ENCODE measurements at places on chromosomes 11 and 22.

- no peak overlapping the region for H3K27ac ChIP-seq
- no peak for DNase-seq
- no peaks in the 10 kb centered on the region for H3K4me1 ChIP-seq
Measured at GRCh38 chr22:47567126-47568090, 805.0 kb downstream of the TBC1D22A start.

DNA sequence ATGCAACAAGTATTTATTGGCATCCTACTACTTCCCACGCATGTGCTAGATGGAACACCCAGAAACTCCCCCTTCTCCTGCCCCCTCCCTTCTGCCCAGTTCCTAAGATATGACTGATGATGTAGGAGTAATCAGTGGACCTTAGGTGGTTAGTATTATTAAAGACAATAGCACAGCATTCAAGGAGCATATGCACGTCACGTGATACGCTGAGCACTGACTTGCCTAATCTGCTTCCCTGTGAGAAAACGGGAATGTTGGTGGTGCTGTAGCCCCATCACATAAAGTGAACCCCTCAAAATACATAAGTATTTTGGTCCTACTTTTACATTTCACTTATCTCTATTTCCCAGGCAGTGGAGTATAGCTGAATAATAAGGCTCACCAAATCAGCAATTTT is 12.4 kb downstream of the DRD2 start:
- no peaks in the 10 kb centered on the region for H3K36me3 ChIP-seq
- no peaks in the 10 kb centered on the region for H3K4me1 ChIP-seq
- DNase-seq: no peak
- H3K4me3 ChIP-seq: no peak overlapping the region
- H3K27me3 ChIP-seq: no peaks in the 10 kb centered on the region

GRCh38 chr22:23501261-23501619 is 78.8 kb downstream of the IGLL1 start:
- no peak for DNase-seq
- no peak overlapping the region for H3K27ac ChIP-seq
- H3K36me3 ChIP-seq: no peaks in the 10 kb centered on the region
- H3K4me1 ChIP-seq: no peaks in the 10 kb centered on the region

GRCh38 chr11:126072141-126072741 is 9.6 kb upstream of the CDON start:
- H3K27me3 ChIP-seq: no peaks in the 10 kb centered on the region
- no peak overlapping the region for H3K4me3 ChIP-seq
- no peaks in the 10 kb centered on the region for H3K36me3 ChIP-seq
- H3K27ac ChIP-seq: no peak overlapping the region
- DNase-seq: no peak

- H3K4me3 ChIP-seq: no peak overlapping the region
- H3K27ac ChIP-seq: no peak overlapping the region
- H3K4me1 ChIP-seq: peaks cover 8% of the 10 kb centered on the region
- no peaks in the 10 kb centered on the region for H3K36me3 ChIP-seq
- no peaks in the 10 kb centered on the region for H3K27me3 ChIP-seq
- DNase-seq: no peak
Measured at GRCh38 chr11:117529816-117530215, 202.2 kb downstream of the CEP164 start.

DNA sequence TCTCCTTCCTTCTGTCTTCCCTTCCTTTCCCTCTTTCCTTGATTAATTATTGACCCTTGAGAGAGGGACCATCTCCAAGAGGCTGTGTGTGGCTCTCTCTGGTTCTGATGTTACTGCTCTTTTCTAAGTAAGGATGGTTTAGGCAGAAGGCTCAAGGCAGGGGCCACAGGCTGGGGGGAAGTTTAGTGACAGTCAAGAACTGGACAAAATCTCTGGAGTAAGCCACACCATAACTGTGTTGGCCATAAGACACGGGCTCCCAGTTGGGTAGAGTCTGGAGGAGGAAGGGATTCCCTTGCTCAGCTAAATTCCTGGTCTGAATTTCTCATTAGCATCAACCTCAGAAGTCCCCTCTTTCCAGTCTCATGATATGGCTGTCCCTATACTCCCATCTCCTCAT is 74.7 kb downstream of the BUD13 start:
- H3K4me1 ChIP-seq: peaks cover 12% of the 10 kb centered on the region
- DNase-seq: no peak
- no peaks in the 10 kb centered on the region for H3K27me3 ChIP-seq
- no peak overlapping the region for H3K27ac ChIP-seq
- no peaks in the 10 kb centered on the region for H3K36me3 ChIP-seq

- DNase-seq: peak; percentile 10
- peaks cover 8% of the 10 kb centered on the region for H3K4me1 ChIP-seq
- no peak overlapping the region for H3K27ac ChIP-seq
Measured at GRCh38 chr11:1225386-1226225, 2.7 kb downstream of the MUC5B start.

GRCh38 chr11:1335811-1336761 is 26.7 kb upstream of the TOLLIP start:
- H3K36me3 ChIP-seq: no peaks in the 10 kb centered on the region
- H3K4me3 ChIP-seq: no peak overlapping the region
- H3K27me3 ChIP-seq: no peaks in the 10 kb centered on the region
- peaks cover 10% of the 10 kb centered on the region for H3K4me1 ChIP-seq
- peak; percentile 61 for DNase-seq
- no peak overlapping the region for H3K27ac ChIP-seq

- no peaks in the 10 kb centered on the region for H3K27me3 ChIP-seq
- peak; percentile 72 for DNase-seq
- peak within 1 kb of the TSS; percentile 85 for H3K27ac ChIP-seq
- H3K36me3 ChIP-seq: no peaks in the 10 kb centered on the region
Measured at GRCh38 chr22:26589845-26590736, at the start of gene TPST2. Gene TPST2 (minus strand): TSS chr22:26590132. CDS start chr22:26541630, 48,502 bp downstream.

DNA sequence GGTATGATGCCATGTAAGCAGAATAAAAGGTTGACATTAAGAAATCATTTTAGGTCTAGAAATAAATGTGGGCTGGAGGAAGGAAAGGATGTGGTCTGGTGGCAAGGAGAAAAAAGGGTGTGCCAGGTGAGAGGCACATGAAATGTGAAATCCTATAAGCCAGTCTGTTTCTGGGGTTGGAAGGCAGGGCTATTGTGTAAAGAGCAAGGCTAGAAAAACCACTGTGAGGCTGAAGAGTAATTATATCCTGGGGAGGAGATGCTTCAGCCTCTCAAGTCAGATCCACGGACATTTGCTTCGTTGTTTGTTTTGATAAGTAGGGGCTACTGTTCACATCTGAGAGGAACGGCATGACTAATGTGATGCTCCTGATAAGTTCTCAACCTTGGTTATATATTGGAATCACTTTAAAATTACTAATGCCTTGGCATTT is 77.5 kb upstream of the CTSC start:
- no peaks in the 10 kb centered on the region for H3K27me3 ChIP-seq
- no peaks in the 10 kb centered on the region for H3K36me3 ChIP-seq
- no peak for DNase-seq

GRCh38 chr22:39524753-39525657 is 4.6 kb downstream of the ATF4 start:
- H3K27ac ChIP-seq: peak overlapping the region; percentile 29
- no peak for DNase-seq
- peaks cover 73% of the 10 kb centered on the region for H3K4me1 ChIP-seq
- H3K36me3 ChIP-seq: peaks cover 13% of the 10 kb centered on the region
- H3K27me3 ChIP-seq: no peaks in the 10 kb centered on the region
- H3K4me3 ChIP-seq: no peak overlapping the region

DNA sequence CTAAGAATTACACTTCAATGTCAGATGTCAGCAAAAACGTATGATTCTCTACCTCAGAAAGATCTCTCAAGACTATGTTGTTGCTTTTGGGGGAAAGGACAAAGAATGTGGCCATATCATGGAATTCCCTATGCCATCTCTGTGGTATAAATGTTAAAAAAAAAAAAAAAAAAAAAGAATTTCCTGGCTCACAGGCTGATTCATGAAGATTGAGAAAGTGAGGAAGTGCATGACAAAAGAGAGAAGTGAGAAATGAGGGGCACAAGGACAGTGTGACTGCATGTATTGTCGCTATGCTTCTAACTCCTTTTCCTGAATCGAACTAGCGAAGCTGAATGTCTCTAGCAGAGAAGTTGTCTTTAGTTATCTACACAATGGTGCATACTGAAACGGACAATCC is 80.6 kb upstream of the CARD18 start:
- no peak for DNase-seq
- no peak overlapping the region for H3K4me3 ChIP-seq
- no peak overlapping the region for H3K27ac ChIP-seq
- no peaks in the 10 kb centered on the region for H3K4me1 ChIP-seq
- no peaks in the 10 kb centered on the region for H3K27me3 ChIP-seq
- H3K36me3 ChIP-seq: no peaks in the 10 kb centered on the region

DNA sequence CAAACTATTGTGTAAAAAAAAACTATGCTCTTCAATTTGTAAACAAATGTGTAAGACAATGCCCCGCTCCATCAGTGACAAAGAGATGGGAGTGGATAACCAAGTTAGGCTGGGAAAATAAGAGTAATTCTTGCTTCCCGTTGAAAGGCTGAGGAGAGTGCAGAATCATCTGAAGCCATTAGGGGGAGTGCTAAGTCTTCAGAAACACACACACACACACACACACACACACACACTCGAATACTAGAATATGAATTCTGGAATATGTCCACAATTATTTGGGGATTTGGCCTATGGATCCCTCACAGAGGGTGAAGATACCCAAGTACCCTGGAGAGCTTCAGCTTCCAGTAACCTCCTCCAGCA is 27.8 kb upstream of the ROBO3 start:
- no peak for DNase-seq
- H3K36me3 ChIP-seq: no peaks in the 10 kb centered on the region
- H3K4me1 ChIP-seq: peaks cover 12% of the 10 kb centered on the region
- H3K27me3 ChIP-seq: peaks cover 6% of the 10 kb centered on the region

DNA sequence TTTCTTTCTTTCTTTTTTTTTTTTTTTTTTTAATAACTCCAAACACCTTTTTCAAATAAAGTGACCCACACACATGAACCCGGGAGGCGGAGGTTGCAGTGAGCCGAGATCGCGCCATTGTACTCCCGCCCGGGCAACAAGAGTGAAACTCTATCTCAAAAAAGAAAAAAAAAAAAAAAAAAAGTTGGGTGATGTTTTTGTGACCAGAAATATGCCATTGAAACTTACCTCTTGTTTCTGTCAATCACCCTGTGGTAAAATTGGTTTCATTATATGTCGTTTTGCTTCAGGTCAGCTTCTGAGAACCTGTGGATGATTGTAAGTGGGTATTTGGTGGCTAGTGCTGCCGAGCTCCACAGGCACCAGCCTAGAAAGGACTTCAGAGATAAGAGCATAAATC is 238.8 kb downstream of the TBC1D22A start:
- no peaks in the 10 kb centered on the region for H3K36me3 ChIP-seq
- no peak for DNase-seq
- H3K27ac ChIP-seq: no peak overlapping the region
- H3K27me3 ChIP-seq: no peaks in the 10 kb centered on the region
- H3K4me3 ChIP-seq: no peak overlapping the region

DNA sequence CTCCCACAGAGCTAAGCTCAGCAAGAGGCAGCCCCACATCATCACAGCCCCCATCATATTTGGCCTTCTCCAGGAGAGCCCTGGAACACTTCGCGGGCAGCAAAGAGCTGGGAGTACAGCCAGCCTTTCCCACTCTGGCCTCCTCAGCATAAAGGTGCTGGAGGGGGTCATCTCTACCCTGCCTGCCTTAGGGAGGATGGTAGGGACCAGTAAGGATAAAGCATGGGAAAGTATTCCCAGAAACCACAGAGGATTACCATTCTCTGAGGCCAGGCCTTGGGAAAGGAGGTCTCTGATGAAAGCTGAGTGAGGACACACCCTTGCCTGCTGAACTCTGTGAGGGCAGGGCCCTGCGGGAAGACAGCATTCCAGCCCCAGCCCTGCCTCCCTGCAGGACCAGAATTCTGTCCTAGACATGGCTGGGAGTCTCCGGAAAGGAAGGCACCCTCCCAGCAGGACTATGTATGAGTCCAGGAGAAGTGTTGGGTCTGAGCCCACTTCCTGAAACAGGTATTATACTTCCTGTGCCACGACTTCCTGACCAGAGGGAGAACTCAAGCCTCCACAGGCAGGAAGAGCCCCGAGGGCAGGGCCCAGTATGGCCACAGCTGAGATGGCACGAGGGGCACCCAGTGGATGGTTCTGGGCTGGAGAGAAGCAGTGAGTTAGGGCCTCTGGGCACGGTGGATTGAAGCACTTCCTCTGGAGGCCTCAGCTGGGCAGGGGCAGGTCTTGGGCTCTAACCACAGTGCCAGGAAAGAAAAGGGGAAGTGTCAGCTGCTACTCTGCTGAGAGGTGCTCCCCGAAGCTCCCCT is 12.9 kb upstream of the CASTOR1 start:
- H3K4me3 ChIP-seq: no peak overlapping the region
- no peaks in the 10 kb centered on the region for H3K36me3 ChIP-seq
- H3K4me1 ChIP-seq: peaks cover 66% of the 10 kb centered on the region
- peak overlapping the region; percentile 68 for H3K27ac ChIP-seq
- DNase-seq: peak; percentile 19
- H3K27me3 ChIP-seq: no peaks in the 10 kb centered on the region

DNA sequence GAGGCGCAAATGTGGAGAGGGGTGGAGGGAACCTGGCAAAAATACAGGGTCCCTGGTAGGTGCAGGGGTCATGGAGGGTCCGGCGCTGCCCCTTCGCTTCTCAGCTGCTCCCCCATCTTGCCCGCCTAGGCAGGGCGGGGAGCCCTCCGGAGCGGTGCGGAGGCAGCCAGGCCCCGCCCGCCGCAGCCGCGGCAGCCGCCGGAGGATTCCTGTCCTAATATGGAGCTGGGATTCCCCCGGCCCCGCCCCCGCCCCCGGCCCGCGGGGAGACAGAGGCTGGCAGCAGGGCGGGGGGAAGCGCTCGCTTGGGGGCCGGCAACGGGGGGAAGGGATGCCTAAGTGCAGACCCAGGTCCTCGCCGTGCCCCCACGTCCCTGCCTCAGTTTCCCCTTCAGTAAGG is 1.0 kb upstream of the NPAS4 start:
- H3K4me1 ChIP-seq: peaks cover 8% of the 10 kb centered on the region
- H3K4me3 ChIP-seq: no peak overlapping the region

DNA sequence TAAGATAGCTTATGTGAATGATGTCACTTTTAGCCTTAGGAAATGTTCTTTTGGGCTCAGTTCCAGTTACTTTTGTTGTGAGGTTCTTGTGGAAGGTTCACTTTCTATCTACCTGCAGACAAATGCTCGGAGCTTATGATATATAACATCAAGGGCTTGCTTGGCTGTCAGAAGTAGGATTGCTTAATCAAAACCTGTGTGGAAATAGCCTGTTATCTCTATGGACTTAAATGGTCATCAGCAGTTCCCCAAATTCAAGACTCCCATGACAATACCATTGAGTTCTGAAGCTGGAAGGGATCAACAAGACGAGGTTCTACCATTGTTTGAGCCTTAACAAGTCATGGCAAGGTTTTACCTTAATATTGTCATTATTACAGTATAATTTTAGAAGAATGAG is 43.8 kb downstream of the FLI1 start:
- no peaks in the 10 kb centered on the region for H3K4me1 ChIP-seq
- H3K4me3 ChIP-seq: no peak overlapping the region
- H3K36me3 ChIP-seq: no peaks in the 10 kb centered on the region
- no peaks in the 10 kb centered on the region for H3K27me3 ChIP-seq

DNA sequence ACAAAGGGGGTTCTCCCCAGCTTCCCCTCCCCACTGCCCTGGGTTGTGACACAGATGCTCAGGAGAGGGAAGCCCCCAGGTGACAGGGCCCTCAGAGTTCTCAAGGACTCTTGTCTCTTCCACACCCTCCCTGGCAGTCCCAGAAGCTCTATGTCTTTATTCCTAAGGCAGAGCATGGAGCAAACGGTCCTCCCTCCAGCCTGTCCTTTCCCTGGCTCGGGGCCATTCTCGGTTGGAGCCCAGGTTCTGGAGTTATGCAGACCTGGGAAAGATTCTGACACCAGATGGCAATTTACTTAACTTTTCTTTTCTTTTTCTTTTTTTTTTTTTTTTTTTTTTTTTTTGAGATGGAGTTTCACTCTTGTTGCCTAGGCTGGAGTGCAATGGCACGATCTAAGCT is 186.6 kb downstream of the CEP164 start:
- no peaks in the 10 kb centered on the region for H3K27me3 ChIP-seq
- H3K4me1 ChIP-seq: peaks cover 8% of the 10 kb centered on the region
- H3K36me3 ChIP-seq: no peaks in the 10 kb centered on the region
- no peak overlapping the region for H3K27ac ChIP-seq
- no peak for DNase-seq
- no peak overlapping the region for H3K4me3 ChIP-seq

Measured in body of pancreas (tissue), 4 donors.